Stimulated activated CD8-positive, alpha-beta memory T cell treated with anti-CD3 and anti-CD28 coated beads, Interleukin-7, amount 100 ng/mL, for 1 hour (primary cell): ENCODE measurements at places on chromosomes 4 and X.

DNA sequence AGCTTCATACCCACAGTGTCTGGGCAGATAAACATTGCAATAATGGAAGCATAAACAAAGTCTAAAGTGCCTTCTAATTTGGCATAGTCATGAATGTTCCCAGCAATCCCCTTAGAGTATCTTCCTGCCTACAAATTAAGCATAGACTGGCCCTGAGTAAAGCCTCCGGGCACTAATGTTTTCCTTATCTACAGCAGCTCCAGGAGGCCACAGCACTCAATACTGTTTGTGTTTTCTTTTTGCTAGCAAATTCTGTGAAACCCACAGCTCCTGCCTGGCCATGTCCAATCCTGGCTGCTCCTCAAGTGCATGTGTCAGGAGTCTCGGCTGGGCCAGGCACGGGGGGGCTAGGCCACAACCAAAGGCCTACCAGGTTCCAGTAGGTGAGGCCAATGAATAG is 102.7 kb upstream of the TBC1D9 start:
- no peak for DNase-seq

GRCh38 chrX:68830419-68831404 is 1.9 kb downstream of the EFNB1 start:
- no peak for DNase-seq

- no peak for DNase-seq
Measured at GRCh38 chr4:83308672-83309071, 24.1 kb upstream of the COQ2 start.

DNA sequence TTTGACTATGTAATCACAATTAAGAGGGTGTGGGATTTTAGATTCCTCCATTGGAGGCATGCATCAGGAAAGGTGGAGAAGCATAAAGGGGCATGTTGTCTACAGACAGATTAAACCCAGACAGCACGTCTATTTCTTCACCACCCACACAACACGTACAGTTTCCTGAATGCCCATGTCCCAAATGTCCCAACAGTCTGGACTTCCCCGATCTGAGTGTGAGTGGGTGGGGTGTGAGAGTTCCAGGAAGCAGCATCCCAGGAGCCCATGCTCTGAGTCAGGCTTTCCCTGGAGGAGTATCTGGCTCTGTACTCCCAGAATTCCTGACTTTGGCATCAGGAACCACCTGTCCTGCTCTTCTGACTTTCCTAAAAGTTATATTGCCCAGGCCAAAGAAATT is 30.8 kb upstream of the NDP start:
- DNase-seq = no peak

GRCh38 chrX:27445438-27445837 is 17.7 kb downstream of the PPP4R3C start:
- DNase-seq = no peak

GRCh38 chrX:103889216-103889615 is 57.2 kb upstream of the RAB9B start:
- no peak for DNase-seq

GRCh38 chr4:42646013-42646784 is 10.7 kb downstream of the ATP8A1 start:
- no peak for DNase-seq

DNA sequence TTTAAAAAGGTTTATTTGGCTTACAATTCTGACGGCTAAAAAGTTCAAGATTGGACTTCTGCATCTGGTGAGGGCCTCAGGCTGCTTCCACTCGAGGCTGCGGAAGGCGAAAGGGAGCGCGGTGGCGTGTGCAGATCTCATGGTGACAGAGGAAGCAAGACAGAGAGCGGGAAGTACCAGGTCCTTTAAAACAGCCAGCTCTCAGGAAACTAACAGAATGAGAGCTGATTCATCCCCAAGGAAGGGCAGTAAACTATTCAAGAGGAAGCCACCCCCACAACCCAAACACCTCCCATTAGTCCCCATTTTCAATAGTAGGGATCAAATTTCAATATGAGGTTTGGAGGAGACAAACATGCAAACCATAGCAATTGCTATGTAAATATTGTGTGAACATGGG is 2144.2 kb upstream of the AGA start:
- no peak for DNase-seq
